NCI-H1694 treated with DMSO at 0.1 percent for 48 hours (cell line): ENCODE measurements at places on chromosomes 6 and 20.

DNA sequence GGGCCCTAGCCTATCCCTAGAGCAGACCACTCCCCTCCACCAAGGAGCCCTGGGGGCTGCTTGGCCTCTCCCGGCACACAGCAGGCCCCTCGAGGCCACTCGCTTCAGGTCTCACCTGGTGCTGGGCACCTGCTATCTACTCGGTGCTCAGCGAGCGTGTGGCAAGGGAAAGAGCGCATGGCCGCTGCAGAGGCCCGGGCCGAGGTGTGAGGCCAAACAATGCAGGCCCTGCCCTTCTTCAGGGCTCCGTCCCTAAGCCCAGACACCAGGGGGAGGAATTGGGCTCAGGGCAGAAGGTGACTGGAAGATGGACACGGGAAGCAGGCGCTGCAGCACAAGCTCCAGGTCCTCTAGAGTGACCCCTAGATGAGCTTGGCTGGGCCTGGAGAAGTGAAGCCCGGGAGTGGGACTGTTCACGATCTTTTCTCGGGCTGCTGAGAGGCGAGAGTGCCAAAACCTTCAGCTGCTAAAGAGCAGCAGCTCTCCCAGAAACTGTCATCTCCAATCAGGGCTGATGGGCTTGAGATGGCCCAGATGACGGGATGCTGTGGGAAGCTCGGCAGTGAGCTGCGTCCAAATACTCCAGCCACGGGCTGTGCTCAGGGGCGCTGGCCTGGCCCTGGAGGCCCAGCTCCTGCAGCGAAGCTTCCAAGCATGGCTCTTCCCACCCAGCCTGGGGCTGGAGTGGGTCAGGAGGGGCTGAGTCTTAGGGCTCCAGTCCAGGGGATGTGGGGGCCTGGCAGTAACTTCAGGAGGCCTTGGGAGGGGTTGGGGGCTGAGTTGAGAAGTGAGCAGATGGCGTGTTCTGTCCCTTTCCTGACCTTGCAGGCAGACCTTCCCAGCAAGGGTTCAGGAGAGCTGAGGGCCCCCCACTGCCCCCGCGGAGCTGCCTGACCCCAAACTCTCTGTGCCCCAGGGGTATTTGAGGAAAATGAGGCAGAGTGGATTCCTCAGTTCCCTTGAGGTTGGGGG is 43.7 kb downstream of the APCDD1L start:
- no peak for DNase-seq

DNA sequence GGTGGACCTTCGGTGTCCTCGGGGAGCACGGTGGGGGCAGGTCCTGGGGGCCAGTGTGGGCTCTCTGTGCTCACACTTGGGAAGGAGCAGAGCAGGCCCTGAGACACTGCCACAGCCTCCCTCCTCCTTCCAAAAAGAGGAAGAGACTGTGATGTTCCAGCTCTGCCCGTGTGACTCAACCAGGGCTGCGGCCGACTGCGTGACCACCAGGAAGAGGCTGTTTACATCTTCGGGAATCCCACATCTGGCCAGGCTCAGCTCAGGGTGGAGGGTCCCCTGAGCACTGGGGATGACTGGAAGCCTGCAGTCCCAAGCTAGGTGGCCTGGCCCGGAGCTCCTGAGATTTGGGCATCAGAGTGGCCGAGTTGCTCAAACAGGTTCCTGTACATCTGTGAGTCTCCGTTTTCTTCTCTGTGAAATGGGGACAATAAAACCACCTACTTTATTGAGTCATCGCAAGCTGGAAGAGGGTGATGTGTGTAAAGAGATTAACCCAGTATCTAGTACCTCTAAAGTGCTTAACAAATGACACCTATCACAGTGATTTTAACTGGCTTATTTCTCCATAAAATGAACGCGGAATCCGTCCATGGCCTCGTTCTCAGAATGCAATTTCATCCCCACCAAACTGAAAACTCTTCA is 242.1 kb downstream of the DLL1 start:
- DNase-seq = no peak

- no peak for DNase-seq
These were observed 29.6 kb downstream of the SPINT4 start for GRCh38 chr20:45751721-45752120.

DNA sequence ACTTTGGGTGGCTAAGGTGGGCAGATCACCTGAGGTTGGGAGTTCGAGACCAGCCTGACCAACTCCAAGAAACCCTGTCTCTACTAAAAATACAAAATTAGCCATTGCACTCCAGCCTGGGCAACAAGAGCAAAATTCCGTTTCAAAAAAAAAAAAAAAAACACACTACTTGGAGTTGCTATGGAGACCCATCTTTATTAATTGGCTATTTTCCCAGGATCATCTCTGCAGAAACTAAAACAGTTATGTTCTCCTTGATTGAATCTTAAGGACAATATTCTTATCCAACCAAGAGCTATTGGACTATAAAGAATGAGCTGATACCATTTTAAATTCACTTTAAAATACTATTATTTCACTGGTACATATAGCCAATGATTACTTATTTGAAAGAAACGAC is 14.7 kb downstream of the AKIRIN2 start:
- DNase-seq = no peak

DNA sequence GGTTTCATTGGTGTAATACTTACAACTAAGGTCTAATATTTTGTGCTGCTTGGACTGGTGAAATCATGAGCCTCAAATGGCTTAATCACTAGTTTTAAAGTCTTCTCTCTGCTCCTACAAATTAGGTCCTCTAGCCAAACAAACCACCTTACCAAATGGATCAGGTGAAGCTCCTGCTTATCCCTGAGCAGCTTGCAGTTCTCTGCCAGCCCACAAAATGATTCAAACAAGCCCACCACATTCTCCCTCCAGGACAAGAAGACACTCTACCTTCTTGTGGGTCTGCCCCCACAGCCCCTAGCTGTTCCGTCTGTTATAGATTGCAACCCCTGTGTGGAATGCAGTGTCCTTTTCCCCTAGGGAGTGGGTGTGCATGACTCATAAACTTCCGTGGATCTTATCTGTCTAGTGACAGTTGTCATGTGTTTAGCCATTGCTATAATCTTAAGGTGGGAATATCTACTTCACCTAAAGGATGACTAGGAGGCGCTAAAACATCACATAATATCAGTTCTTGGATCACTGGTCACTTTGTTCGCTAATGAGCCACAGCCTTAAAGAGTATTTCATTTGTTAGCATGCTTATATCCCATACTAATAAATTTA is 940.5 kb upstream of the MANEA start:
- DNase-seq = peak; percentile 13

- no peak for DNase-seq
These were observed 251.1 kb downstream of the FOXC1 start for GRCh38 chr6:1860756-1861348.

GRCh38 chr20:46289432-46289831 is 18.9 kb downstream of the CDH22 start:
- no peak for DNase-seq

DNA sequence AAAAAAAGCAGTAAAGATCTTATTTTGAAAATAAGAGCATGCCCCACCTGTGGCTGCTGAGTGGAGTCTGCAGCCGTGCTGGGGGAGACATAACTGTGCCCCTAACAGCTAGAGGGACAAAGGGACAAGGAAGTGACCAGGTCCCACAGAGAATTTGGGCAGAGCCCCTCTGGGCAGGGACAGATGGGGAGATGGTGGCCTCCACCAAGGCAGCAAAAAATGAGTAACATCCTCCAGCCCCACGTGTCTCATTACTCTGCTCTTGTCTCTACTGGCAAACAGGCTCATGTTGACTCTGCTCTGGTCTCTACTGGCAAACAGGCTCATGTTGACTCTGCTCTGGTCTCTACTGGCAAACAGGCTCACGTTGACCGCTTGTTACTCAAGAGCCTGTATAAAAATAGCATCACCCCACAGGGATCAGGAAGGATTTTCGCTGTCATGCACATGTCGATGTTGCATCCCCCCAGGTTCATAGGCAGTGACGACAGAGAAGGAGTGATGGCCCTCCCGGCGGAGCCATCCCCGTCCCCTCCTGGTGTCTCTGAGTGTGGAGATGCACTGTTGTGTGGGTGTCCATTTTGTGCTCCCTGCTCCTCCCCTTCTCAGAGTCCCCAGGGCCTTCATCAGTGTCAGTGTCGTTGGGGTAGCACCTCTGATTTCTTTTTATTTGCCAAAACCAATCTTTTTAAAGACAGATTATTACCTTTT is 17.3 kb upstream of the PCMTD2 start:
- DNase-seq = no peak

DNA sequence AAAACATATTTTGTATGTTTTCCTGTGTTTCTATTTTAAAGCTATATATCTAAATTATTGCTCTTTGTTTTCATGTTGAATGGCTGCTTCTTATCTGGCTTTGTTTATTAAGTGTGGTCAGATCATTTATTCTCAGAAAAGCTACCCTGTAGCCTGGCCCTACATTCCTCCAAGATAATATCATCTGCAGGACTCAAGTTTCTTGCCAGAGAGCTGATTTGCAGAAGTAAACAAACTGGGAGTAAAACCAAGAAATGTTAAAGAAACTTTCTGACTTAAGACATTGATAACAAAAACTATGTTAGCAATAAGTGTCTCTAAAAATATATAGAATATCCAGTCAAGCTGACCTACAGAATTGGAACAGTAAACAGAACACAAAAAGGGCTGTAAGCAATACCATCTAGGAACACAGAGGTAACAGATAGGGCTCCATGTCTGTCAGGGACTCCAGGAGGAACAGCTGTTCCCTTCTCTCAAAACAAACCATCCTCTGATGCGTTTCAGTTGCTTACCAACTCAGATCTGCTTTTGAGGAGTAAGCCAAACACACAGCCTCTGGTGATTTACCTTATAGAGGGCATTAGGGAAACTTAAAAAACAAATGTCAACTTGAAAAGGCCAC is 17.5 kb upstream of the CEP85L start:
- peak; percentile 22 for DNase-seq

- DNase-seq = no peak
These were observed 41.2 kb downstream of the PDSS2 start for GRCh38 chr6:107418118-107418517.

- DNase-seq = peak; percentile 74
These were observed 46.0 kb downstream of the GTF2H5 start for GRCh38 chr6:158213925-158214674.

DNA sequence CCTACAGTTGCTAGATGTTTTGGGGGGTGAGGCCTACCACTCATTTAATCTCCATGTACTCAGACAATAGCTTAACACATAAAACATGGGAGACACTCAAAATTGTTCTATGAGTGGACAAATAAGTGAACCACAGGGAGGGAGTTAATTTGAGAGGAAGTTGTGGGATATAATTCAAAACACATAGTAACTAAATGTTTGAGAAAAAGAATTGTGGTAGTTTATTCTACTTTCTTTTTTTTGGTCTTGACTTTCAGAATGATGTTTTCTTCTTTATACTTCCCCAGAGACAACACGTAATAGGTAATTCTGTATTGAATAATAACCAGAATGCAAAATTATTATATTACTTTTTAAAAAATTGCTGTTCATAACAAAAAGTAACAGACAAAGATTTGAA is 453.8 kb downstream of the RFPL4B start:
- no peak for DNase-seq
